ENCODE measurements at places on chromosomes 11 and 22. TPM values are rescaled to one million over a fixed set of nuclear protein-coding genes. Genes with fewer than 3 reads are reported as not detected.
A peak's percentile ranks its signal among the peaks of the same experiment; 100 is the strongest.

Gene MAP4K2
- 32.6 TPM for total RNA-seq

Gene MMP7
- total RNA-seq, result 1.3 TPM

DNA sequence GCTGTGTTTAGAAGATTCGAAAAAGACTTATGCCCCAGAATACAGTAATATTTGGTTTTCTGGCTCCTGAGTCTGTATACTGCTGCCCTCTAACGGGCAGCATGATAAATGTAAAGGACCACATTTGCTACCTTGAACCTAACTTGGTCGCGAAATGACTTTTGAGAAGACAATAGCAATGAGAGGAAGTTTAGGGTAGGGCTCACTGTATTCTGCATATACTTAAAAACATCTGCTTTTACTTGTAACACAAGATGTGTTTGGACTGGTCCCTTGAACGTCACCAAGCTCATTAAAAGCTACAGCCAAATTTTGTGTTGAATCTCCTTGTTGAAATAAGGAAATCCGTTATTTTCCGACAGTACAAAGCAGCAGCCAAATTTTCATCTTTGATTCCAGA, 309.1 kb downstream of the SWAP70 start:
- no peaks in the 10 kb centered on the region for H3K27me3 ChIP-seq

DNA sequence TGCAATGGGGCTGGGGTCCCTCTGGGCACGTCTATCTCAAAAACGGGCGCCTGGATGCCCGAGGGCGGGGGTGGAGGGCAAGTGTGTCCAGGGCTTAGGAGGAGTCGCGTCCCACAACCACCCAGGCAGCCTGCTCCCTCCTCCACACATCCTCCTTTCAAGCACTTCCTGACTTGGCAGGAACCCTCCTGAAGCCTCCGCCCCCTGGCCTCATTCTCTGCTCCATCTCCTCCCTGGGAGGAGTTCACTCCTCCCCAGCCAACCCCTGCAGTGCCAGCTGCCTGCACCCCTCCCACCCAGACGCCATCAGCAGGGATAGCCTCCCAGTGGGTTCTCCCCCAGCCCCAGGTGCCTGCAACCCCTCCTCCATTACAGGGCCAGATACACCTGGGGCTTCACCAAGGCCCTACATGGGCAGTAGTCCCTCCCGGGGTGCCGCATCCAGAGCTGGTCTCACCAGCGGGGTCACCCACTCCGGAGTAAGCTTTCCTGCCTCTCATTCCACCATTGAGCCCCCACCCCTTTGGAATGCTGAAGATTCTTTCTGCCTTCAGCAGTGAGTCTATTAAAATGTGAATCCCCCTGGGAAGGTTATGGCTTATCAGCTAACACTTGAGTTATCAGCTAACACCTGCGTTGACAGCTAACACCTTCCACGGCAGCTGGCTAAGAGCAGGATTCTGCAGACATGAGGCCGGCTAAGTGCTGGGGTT, 24.4 kb downstream of the RTN4R start:
- H3K36me3 ChIP-seq, result no peaks in the 10 kb centered on the region
- H3K27me3 ChIP-seq, result no peaks in the 10 kb centered on the region
- H3K4me1 ChIP-seq, result no peaks in the 10 kb centered on the region
- H3K27ac ChIP-seq, result no peak overlapping the region

DNA sequence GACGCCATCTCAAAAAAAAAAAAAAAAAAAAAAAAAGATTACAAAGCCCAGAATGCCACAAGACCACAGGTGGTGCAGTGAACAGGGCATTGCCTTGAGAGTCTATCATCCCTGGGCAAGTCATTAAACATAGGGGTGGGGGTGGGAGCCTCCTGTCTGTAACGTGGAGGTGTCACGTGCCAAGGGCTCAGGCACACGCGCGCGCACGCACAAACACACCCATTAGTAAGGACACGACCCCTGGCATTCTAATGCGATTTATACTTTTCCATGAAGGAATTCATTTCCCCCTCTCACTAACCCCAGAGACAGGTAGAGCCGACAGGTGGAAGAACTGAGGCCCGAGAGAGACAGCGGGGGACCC, 5.8 kb upstream of the GCAT start:
- no peaks in the 10 kb centered on the region for H3K27me3 ChIP-seq
- peak overlapping the region; percentile 99 for H3K4me3 ChIP-seq

DNA sequence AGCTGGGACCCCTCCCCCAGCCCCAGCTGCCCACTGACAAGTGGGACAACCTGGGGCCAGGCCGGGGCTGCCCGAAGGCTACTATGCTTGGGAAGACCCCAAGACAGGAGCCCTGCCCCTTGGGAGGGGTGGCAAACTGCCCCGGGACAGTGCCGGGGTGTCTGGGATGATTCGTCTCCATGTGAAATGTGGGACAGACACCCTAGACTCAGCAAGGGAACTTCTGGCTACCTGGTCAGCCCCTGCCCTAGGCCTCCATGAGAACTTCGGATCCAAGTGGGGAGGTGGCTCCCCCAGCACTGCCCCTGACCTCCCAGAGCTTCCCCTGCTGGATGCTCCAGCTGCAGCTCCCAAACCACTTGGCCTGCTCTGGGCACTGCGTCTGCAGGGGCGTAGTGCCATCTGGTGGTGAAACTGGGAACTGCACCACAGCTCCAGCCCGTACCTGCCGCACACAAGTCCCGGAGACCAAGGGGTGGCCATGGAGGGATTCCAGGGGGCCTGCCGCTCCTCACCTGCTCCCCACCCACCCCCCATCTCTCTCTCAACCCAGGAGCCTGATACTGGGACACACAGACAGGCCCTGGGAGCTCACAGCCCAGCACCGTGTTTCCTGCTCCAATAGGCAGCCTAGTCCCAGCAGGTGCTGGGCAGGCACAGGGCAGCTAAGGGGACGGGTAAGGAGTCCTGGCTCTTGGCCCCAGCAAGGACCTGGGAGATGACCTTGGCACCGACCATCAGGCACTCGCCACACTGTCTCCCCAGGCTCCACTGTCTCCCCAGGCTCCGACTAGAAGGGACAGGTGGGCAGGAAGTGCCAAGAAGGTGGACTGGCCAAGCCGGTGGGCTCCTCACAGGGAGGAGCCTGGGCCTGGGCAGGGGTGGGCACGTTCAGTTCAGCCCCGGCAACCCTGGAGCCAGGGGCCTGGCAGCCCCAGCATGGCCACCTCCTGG, 194.1 kb downstream of the IGLL1 start:
- peaks cover 29% of the 10 kb centered on the region for H3K27me3 ChIP-seq
- DNase-seq, result peak; percentile 75
- no peaks in the 10 kb centered on the region for H3K4me1 ChIP-seq
- H3K4me3 ChIP-seq, result no peak overlapping the region

DNA sequence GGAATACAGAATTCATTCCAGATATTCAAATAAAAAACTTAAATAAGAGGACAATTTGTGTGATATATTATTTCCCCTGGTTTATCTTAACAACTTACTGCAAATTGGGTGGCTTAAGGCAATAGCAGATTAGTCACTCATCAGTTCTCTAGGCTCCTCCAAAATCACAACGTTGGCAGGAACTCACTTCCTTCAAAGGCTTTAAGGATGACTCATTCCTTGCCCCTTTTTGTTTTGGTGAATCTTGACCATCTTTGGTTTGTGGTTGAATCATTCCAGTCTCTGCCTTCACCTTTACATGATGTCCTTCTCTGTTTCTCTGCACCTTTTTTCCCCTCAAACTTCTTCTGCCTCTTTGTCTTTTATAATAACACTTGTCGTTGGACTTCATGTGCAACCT, 3.4 kb downstream of the OR10AG1 start:
- H3K27me3 ChIP-seq, result no peaks in the 10 kb centered on the region
- H3K36me3 ChIP-seq, result no peaks in the 10 kb centered on the region
- no peak overlapping the region for H3K4me3 ChIP-seq
- no peak overlapping the region for H3K27ac ChIP-seq
- DNase-seq, result no peak

DNA sequence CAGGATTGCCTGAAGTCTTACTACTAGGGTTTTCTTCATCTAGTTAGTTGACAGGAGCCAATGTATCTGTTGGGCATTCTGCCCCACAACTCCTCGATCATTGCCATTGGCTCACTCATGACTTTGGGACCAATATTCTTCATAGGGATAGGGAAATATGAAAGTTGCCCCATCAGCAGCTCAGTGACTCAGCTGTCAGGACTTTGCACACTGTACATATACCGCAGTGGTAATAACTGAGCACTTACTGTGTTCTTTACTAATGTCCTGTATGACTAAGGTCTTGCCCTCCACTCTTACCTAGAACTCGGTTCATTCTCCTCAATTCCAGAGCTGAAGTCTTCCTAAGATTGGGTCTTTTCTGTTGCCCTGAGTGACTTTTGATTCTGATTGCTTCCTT, 46.8 kb upstream of the PGR start:
- H3K27ac ChIP-seq, result no peak overlapping the region
- no peaks in the 10 kb centered on the region for H3K36me3 ChIP-seq
- DNase-seq, result no peak
- no peak overlapping the region for H3K4me3 ChIP-seq
- no peaks in the 10 kb centered on the region for H3K27me3 ChIP-seq

DNA sequence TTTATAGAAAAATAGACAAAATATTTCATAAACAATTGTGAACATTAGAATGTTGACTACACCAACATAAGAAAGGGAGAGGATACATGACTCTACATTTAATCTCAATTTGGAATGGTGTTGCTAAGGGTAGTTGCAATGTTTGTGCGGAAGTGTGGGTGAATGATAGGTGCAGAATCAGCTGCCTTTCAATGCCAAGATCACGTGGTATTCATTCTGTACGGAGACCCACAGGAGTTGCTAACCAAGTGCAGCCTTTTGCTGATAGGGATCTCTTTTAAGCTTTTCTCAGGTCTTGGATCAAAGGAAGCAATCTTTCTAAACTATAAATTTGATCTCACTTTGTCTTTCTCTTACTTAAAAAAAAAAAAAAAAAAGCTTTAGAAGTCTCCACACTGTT, 29.8 kb upstream of the CTSC start:
- no peak for DNase-seq
- no peaks in the 10 kb centered on the region for H3K36me3 ChIP-seq
- H3K4me1 ChIP-seq, result peaks cover 14% of the 10 kb centered on the region
- no peak overlapping the region for H3K27ac ChIP-seq
